ENCODE measurements at places on chromosomes 11 and 22. TPM values are rescaled to one million over a fixed set of nuclear protein-coding genes. Genes with fewer than 3 reads are reported as not detected.

UCP3 gene
- total RNA-seq = 2.5 TPM

RNF215 gene
- total RNA-seq = 19.9 TPM

MRGPRX4 gene
- total RNA-seq = not detected

BTG4 gene
- not detected for total RNA-seq

PGGHG gene
- 14.0 TPM for total RNA-seq

GRCh38 chr11:119778391-119779194 lies 49.6 kb upstream of the NECTIN1 start:
- ATAC-seq = no peak

GRCh38 chr22:37162221-37163095 lies 12.7 kb upstream of the IL2RB start:
- no peak for ATAC-seq

- ATAC-seq = no peak
Observed at GRCh38 chr11:931385-931784, 5.7 kb downstream of the AP2A2 start.

DNA sequence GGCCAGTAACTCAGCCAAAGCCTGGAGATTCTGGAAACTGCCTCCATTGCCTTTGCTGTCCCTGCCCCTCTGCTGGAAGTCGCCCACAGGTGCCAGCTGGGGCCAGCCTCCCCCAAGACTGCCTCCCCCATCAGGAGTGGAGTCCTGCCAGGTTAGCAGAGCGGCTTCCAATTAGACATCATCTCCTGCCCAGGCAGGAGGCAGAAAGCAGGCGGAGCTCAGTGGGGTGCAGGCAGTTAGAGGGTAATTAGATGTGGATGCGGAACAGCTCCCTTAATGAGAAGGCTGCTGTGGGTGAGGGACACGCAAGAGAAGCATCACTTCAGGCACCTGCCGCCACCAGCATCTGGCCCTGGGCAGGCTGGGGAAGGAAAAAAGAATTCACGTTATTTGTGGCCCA lies 90.9 kb upstream of the TP53I11 start:
- no peak for ATAC-seq

- ATAC-seq = peak; percentile 29
Observed at GRCh38 chr11:8910649-8911026, 351 bp upstream of the AKIP1 start.

- no peak for ATAC-seq
Observed at GRCh38 chr11:81870066-81870412, 863.6 kb downstream of the FAM181B start.

DNA sequence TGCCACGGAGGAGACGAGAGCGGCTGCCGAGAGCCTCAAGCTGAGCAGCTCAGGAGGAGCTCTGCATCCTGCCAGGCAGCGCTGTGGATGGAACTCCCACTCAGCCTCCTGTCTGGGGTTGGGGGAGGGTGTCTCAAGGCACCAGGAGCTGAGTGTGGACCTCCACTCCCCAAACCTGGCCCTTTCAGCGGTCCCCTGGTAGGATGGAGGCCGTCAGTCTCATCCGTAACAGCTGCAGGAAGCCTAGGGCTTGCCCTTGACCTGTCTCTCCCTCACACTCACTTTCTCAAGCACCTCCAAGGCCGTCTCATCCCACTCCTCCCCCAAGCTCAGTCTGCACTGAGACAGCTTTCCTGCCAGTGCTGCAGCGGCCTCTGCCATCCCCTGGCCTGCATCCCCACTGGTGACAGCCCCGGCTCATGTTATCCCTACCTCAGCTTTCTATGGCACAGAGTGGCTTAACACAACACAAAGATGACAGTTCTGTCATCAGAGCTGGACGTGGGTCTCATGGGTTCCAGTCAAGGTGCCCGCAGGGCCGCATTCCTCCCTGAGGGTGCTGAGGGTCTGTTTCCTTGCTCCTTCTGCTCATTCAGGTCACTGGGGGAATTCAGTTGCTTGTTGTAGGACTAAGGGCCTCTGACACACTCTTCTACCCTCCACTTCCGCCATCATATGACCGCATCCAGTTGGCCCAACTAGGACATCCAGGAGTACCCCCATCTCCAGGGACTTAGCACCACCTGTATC lies 341.9 kb upstream of the B3GAT1 start:
- no peak for ATAC-seq

DNA sequence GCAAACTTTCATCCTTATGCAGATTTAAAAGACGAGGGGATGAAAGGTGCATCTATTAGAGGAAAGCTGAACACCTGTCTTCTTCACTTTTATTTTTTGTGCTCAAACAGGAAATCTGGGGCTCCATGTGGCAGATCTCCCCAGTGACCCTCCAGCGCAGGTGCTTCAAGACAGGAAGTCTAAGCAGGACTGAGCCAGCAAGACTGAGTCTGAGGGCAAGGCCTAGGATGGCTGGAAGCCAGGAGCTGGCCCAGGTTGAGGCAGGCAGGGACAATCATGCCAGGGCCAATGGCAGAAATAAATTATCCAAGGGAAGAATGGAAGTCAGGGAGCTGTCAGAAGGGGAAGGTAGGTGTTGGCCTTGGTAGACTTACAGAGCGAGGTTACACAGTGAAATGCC lies 101.1 kb upstream of the SPON1 start:
- ATAC-seq = no peak

DNA sequence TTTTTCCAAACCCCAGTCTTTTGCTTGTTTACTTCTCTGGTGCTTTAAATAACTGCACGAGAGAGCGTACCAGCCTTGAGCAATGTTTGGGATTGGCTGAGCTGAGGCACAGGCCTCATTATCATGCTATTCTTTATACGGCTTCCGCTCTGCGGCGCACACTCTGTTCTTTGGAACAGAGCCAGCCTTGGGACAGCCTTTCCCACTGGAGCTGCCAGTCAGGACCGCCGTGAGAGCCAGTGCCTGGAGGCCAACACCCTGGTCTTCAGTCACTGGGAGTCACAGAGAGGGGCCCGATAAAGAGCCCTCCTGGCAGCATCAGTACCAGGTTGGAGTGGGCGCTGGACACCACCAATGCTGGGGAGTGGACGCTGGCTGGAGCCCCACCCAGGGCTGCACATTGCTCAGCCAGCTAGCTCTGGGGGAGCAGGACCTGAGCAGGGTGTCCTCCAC lies 125.6 kb downstream of the BCR start:
- no peak for ATAC-seq

- ATAC-seq = no peak
Observed at GRCh38 chr22:48025096-48025495, 1262.6 kb downstream of the TBC1D22A start.

Data from motor neuron (in vitro differentiated cells).